ENCODE measurements at places on chromosomes 4 and X.
A peak's percentile ranks its signal among the peaks of the same experiment; 100 is the strongest.

DNA sequence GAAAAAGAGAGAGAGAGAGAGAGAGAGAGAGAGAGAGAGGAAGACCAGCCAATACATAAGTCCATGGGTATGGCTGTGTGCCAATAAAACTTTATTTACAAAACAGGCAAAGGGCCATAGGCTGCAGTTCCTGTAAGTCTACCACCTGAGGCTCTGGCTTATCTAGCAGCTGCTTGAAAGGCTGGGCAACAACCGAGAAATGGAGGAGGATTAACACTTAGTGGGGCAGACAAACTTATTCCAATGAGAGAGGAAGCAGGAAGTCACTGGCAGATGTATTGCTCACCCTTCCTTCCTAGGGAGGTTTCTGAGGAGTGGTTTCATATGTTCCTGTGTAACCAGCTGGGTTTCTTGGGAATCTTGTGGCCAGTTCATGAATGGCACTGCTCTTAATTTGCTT lies 4.7 kb upstream of the GPR143 start:
- DNase-seq, result no peak

- DNase-seq, result no peak
These were observed 22.8 kb upstream of the SEC24B start for GRCh38 chr4:109410776-109411175.

- no peak for DNase-seq
These were observed 31.7 kb downstream of the BBS12 start for GRCh38 chr4:122764071-122764820.

DNA sequence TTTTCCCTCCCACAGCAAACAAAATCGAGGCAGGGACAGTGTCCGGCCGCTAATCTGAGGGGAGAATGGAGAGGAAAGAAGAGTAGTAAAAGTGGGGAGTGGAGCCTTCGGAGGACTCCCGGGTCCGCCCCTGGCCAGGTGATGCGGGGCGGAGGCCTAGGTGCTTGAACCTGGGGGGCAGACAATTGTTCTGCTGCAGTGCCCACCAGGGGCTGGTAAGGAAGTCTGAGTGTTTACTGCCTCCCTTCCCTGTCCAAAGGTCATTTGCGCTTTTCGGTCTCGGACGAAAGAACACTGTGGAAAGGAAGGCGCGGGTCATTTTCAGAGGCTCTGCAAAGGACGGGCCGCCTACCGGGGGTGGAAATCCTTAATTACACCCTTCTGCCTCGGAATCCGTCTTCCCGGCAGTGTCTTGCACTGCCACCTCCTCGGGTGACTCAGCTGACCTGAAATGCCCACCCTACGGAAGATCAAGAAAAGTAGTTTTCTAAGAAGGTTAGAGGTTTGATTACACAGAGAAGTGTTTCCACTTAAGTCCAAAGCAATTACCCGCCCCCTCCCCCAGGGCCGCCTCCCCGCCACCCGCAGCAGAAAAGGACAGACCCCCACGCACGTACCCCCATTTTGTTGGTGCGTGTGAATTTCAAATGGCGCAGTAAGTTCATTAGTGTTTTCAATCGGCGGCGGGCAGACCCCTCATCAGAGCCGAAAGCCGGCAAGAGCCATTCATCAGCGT lies 99.9 kb upstream of the TENM3 start:
- DNase-seq, result no peak

DNA sequence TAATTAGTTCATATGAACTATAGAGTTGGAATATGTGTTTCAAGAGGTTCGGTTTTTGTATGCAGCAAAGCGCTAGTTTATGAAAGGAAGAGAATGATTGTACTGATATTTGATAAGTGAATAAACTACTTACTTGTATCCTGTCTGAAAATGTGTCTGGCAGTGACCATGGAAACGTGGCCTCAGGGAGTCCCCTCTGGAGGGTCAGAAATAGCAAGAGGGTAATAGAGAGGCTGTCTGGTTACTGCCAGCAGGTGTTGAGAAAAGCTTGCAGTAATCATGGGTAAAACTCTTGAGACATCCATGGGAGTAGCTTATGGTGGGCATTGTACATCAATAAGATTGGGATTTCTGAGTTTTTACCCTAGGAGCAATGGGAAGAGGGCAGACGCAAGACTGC lies 77.1 kb downstream of the DCLK2 start:
- no peak for DNase-seq

DNA sequence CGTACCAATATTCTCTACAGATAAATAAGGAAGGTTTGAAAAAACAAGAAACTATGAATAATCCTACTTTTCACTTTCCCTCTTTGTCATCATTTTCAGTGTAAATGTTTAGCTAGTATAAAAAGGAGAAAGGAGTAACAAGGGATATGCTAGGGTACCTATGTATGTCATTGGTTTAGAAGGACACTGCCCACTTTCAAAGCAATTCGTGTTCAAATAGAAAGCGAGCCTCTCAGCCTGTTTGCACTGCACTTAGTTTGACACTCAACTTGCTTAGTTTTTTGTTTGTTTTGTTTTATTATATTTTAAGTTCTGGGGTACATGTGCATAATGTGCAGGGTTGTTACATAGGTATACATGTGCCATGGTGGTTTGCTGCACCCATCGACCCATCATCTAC lies 21.6 kb upstream of the RXFP1 start:
- DNase-seq, result no peak

DNA sequence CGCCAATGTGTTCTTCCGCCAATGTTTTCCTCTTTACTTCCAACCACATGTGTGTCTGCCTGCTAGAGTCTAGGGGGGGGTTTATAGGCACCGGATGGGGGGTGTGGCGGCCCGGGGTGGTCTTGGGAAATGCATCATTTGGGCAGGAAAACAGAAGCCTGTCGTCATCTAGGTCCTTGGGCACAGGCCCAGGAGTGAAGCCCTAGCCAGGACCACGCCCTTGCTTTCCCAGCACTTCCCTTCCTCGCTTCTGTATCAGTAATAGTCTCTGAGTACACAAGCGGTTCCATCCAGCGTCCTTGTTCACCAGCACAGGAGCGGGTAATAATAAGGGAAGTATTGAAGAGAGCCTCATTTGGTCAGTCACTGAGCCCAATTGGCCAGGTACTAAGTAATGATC lies 74.5 kb downstream of the QDPR start:
- no peak for DNase-seq

- DNase-seq, result no peak
These were observed 5.1 kb downstream of the ELF4 start for GRCh38 chrX:130105244-130105643.

- DNase-seq, result peak; percentile 77
These were observed 82.2 kb downstream of the STOX2 start for GRCh38 chr4:183986971-183987946.

DNA sequence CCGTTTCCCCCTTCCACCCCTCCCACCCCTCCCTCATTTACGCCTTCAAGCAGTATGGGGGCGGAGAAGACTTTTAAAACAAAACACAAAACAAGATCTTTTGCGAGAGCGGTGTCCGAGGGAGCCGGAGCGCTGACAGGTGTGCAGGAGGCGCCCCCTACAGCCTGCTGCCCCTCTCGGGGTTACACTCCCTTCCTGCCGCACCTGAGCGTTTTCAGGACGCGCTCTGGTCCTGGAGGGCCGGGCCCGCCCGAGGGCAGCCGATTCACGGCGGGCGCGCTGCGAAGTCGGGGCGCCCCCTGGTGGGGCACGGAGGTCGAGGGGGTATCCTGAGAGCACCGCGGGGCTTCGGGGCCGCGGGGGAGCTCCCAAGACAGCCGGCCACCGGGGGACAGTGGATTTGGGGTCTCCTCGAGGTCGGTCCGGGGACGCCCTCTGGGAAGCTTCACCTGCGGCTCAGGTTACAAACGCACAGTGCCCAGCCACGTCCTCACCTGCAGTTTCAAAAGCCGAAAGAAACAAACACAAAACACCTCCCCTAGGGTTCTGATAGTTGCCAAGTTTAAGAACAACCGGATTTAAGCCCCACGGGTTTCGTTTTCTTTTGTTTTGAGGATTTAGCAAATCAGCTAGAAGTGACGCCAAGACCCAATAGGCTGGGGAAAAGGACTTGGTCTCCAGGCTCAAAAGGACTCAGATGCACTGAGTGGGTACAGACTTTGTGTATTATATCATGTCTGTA lies 8.0 kb upstream of the NEUROG2 start:
- peak; percentile 36 for DNase-seq

GRCh38 chr4:4884611-4885010 lies 25.1 kb downstream of the MSX1 start:
- no peak for DNase-seq

- no peak for DNase-seq
These were observed 383.0 kb upstream of the TENM3 start for GRCh38 chr4:181860157-181860556.

GRCh38 chr4:86910820-86911684 lies 18.8 kb upstream of the C4orf36 start:
- DNase-seq, result no peak

DNA sequence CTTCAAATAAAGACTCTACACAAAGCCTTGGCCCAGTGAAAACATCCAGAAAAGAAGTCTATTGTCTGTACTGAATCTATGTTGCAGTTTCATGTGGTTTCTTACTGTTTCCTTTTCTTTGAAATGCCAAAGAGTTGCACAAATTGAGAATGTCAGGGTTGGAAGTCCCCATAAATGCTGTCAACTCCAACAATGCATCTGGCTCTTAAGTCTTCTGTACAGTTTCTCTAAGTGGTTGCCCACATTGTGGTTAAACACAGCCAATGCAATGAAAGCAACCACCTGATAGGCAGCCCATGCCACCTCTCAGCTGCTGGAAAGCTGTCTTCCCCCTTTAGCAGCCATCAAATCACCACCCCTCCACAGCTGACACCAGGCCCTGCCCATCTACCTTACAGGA lies 67.2 kb upstream of the C1GALT1C1 start:
- DNase-seq, result no peak

- DNase-seq, result no peak
These were observed 220.0 kb downstream of the ENOX2 start for GRCh38 chrX:130682990-130683389.

DNA sequence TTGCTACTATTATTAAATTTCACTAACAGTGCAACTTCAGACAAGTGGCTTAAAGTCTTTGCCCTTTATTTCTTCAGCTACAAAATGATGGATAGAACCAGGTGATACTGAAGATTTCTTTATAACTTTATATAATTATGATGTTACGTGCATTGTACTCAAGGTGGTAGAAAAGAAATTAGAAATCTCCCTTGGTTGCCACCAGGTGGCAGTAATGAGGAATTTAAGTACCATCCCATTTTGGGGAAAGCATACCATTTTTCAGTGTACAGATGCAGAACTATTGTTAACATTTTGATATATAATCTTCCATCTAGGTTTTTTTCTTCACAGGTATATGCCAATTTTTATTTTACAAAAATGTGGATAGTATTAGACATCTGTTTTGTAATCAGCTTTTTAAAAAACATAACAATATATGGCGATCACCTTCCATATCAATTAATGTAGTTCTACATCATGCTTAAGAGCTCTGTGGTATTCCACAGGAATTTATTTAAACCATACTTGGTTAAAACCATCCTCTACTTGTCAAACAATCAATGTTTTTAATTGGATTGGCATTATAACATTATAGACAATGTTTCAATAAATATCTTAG lies 37.7 kb upstream of the RAB33B start:
- DNase-seq, result no peak

GRCh38 chrX:153824348-153824747 lies 6.0 kb downstream of the PDZD4 start:
- DNase-seq, result no peak

- no peak for DNase-seq
These were observed 39.2 kb downstream of the SEL1L3 start for GRCh38 chr4:25823632-25824031.

GRCh38 chr4:8159537-8160232 lies 1.1 kb upstream of the ABLIM2 start:
- no peak for DNase-seq

DNA sequence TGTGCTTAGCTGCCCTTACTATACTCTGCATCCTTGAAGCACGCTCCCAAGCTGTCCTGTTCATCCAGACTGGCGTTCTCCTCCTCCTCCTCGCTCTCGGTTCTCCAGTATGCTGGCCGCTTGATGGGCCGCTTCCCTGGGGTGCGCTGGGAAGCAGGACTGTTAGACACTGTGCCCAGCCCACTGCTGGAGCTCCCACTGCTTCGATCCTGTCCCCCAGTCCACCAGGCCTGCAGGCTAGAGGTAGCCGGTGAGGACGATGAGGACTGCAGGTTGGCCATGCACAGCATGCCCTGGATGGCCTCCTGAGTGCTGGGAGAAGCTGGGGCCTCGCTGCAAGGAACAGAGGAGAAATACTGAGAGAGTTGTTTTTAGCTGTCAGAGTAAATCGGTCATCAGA lies 59.4 kb downstream of the PHF8 start:
- DNase-seq, result no peak

GRCh38 chr4:829291-829690 lies 3.4 kb upstream of the CPLX1 start:
- DNase-seq, result no peak

- DNase-seq, result no peak
These were observed 694.4 kb downstream of the TRAM1L1 start for GRCh38 chr4:116391020-116391419.

DNA sequence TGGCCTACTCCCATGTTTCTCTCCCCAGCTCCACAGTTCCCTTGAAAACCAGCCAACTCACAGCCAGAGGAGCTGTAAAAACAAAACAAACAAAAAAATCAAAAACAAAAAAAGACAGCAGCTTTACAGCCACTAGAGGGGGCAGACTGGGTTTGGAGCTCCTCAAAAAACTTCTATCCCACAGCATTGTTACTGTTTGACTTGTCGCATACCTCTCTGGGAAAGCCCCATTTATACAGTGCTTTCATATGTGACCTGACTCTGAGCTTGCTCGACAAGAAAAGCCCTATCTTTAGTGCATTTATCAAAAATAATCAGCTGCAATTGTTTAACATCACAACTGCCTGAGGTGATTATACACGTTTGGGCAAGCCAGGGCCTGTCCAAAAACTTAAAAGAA lies 21.6 kb downstream of the TSPAN6 start:
- DNase-seq, result no peak

GRCh38 chrX:41382714-41383645 lies 49.0 kb downstream of the DDX3X start:
- DNase-seq, result no peak

- no peak for DNase-seq
These were observed 43.9 kb downstream of the FAM53A start for GRCh38 chr4:1640190-1640589.

- DNase-seq, result peak; percentile 38
These were observed 944 bp downstream of the SNX25 start for GRCh38 chr4:185210102-185210981.

GRCh38 chr4:152500800-152501434 lies 35.0 kb downstream of the FBXW7 start:
- no peak for DNase-seq

DNA sequence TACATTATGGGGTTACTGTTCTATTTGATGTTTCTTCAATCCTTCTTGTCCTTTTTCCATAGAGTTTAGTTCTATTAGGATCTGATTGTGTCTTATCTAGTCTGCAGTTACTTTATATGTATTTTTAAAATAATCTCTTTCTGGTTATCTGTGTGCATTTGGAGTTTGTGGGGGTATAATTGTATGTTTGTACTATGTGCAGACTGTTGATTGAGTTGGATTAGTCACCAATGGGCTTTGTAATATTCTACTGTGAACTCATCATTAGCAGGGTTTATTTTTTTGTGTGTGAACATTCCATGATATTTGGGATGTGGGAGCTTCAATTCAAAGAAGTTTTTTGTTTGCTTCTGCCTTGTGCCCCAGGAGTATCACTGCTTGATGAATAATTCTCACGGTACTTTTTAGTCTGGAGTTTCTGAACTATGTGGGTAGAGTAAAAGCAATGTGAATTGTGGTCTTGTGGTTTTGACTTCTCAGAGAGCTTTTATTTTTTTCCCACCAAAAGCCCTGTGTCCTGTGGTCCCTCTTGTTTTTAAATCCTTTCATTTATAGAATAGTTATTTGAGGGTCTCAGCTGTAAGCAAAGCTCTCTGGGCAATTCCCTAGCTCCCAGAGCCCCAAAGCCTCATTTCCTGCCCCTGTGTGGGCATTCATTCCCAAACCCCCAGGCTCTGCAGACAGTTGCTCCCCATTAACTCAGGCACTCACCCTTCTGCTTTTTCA lies 127.8 kb downstream of the PHKA2 start:
- no peak for DNase-seq

Data from left ventricle myocardium inferior (tissue), 1 donor.